ENCODE measurements at places on chromosomes 7 and 10. TPM values are rescaled to one million over a fixed set of nuclear protein-coding genes. Genes with fewer than 3 reads are reported as not detected.
A peak's percentile ranks its signal among the peaks of the same experiment; 100 is the strongest.

DNA sequence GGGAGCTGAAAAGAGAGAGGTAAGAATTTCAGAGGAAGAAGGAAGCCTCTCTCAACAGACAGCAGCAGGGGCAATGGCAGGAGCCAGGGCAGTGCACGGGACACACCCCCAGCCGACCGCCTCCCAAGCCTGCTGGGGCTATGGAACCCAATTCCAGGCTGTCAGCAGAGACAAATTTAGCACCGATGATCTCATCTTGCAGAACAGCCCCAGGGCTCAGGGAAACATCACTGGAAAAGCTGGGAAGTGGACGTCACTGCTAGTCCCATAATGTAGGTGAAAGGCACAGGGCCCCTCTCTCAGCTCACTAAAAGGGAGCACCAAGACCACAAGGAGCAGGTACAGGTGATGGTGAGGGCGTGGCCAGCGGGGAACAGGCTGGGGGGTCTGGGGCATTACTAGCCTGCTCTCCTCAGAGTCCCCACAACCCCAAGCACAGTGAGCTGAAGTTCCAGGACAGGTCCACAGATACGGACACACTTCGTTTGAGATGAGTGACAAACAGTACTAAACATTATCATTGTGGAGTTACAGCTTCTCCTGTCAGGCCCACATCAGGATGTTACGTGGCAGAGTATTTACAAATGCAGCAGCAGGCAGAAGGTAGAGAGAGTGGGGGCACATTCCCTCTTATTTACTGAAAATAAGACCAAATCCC, 103.7 kb downstream of the PLXNA4 start:
- DNase-seq = no peak

Gene CPEB3
- 1.9 TPM for total RNA-seq

Gene GFRA1
- total RNA-seq = 2.0 TPM

Gene IL6
- total RNA-seq = 0.41 TPM

Gene CPA2
- total RNA-seq = 0.31 TPM

- no peak for DNase-seq
Observed at GRCh38 chr7:148481971-148482626, 108.5 kb upstream of the C7orf33 start.

Gene NAT16
- total RNA-seq = 0.84 TPM

DNA sequence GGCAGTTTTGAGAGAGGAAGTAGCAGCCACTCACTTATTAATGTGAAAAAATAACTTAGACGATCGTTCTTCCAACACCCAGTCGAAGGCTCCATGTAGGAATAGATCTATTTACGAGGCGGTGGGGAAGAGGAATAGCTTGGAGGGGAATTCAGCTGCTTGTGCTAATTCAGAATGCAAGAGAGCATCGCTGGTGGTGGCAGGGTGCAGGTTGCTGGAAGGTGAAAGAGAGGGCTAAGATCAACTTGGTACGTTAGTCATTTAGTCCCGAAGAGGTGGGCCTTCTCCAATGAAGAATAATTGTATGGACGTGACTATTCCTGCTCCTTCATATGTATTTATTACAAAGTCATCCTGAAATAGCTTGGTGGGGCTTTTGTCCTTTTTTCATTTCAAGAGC, 98.5 kb downstream of the SEC23IP start:
- DNase-seq = no peak

Gene BTRC
- total RNA-seq = 24.7 TPM

DNA sequence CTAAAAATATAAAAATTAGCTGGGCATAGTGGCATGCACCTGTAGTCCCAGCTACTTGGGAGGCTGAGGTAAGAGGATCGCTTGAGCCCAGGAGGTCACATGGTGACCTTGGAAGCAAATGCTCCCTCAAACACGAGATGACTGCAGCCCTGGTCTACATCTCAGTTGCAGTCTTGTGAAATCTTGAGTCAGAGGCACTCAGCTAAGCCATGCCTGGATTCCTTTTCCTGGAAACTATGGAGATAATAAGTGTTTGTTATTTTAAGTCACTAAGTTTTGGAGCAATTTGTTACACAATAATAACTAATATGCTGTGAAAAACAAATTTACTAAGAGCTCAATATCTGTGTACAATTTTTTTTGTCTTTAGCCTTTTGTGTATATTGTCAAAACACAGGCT, 284.3 kb upstream of the KAT6B start:
- DNase-seq = no peak

DNA sequence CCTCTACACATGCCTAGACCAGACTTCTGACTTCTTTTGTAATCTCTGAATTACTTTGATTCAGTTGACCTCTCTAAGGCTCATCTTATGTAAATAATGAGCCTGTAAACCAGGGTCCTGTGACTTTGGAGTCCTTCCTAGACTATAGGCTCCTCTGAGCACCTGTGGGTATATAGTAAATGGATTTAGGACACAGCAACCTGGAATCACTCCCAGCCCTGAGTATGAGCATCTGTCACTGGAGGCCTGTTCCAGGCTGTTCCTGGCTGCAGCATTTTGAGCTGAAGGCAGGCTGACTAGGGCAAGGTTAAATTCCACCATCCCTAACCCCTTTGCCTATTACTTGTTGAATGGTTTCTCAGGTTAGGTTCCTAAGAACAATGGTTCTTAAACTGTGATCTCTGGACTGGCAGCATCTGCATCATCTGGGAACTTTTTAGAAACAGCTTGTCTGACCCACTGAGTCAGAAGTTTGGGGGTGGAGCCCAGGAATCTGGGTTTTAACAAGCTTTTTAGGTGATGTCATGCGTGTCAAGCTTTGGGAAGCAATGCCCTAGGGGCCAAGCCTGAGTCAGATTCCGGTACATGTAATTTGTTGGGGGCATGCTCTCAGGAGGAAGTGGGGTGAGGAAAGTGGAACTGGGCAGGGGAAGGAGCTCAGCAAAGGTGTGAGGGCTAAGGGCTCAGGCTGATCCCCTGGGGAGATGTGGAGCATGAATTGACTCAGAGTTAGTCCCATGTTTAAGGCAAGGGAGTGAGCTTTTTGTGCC, 28.2 kb downstream of the MINDY4 start:
- DNase-seq = peak; percentile 27

DNA sequence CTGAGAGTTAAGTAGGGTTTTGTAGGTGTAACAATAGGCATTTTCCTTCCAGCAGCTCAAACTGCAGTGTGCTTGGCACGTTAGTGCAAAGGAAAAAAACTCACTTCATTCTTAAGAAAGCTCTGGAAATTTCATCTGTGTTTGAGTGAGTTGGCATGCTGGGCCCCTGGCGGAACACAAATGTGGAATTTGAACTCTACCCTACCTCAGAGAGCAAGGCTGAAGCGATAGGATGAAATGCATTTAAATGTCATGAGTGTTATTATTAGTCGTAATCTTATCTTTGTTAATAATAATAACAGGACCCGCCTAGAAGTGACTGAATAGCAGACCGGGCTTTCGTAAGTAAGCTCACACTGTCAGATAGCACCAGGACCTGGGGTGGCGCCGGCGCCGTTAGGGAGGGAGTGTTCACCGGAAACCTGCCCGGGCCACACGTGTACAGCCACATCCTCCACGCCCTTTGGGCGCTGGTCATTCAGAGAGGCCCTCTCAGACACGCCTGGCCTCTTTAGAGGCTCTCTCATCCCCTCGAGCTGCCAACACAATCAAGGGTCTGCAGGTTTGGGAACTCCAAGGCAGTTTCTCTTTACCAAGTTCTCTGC, 63.5 kb downstream of the GRK5 start:
- no peak for DNase-seq

Measured in H1 (cell line).